Bronchial smooth muscle cell (primary cell): ENCODE measurements at places on chromosomes 11 and 22. TPM values are rescaled to one million over a fixed set of nuclear protein-coding genes. Genes with fewer than 3 reads are reported as not detected.

H19 gene
- 18.6 and 518 TPM in 2 replicates for total RNA-seq

FOLH1 gene
- total RNA-seq: not detected in 2 replicates

FGF3 gene
- total RNA-seq: not detected in 2 replicates

C11orf91 gene
- not detected in 2 replicates for total RNA-seq

TPBGL gene
- total RNA-seq: not detected in 2 replicates

SMTN gene
- total RNA-seq: 59.1 and 99.7 TPM in 2 replicates

B3GAT1 gene
- total RNA-seq: under 0.01 TPM in 1 of 2 replicates, not detected in the other
